ENCODE measurements at places on chromosomes 7 and 10.
A peak's percentile ranks its signal among the peaks of the same experiment; 100 is the strongest.

DNA sequence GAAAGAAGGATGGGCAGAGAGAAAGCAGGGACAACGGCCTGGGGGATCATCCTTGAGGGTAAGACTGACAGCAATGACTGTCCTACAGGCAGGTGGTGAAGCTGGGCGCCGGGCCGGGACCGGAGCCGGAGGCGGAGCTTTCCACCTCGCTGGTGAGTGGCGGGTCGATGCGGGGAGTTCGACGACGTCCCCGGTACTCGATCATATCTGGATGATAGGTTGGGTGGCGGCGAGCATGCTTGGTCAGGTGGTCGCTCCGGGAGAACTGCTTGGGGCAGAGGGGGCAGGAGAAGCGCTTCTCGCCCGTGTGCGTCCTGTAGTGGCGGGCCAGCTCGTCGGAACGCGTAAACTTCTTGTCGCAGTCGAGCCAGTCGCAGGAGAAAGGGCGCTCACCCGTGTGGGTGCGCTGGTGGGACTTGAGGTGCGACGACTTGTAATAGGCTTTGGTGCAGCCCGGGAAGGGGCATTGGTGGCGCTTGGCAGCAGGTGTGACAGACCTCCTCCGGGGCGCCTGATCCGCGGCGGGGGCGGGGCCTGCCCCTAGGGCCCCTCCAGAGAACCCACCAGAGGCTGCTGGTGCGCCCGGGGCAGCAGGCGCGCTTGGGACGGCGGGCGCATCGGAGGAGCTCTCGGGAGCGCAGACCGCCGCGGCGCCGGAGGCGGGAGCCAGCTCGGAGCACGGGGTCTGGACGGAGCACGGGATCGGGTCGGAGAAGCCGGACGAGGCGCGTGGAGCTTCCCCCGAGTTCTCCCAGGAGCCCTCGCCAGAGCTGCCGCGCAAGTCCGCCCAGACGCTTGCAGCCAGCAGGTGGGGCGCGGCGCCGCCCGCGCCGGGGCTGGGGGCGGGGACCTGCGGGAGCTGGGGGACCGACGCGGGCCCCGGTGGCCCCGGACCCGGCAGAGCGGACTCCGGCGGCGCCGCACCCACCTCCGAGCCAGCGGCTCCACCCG, 752 bp downstream of the KLF14 start:
- peak; percentile 59 for DNase-seq

- DNase-seq = no peak
These were observed 9.1 kb downstream of the AHR start for GRCh38 chr7:17307558-17307957.

DNA sequence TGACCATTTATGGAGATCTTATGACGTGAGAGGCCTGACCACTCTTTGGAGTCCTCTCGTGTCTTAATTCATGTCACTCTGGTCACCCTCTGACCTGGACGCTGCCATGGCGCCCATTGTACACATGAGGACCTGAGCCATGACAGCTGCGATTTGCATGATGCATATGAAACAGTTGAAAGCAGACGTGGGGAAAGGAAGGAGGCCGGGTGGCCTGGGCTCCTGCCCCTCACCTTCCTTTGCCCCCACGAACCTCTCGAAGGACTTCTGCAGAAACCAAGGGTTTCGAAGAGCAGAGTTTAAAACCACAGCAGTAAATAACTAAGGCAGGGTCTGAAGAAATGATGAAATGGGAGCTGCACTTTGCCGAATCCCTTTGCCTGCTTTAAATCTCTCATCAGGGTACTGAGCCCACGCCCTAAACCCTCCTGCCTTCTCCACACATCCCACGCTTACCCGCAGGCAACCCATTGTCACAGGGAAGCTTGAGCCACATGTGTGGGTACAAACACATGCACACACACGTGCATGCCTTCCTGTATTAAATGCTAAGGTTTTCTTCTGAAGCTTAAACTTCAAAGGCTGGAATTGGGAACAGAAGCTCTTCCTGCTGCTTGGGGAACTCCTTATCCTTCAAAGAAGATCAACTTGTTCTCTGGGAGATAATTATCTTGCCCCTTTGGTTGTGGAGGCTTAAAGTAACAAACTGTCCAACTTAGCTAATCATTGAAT, 11.7 kb upstream of the CALML3 start:
- no peak for DNase-seq

DNA sequence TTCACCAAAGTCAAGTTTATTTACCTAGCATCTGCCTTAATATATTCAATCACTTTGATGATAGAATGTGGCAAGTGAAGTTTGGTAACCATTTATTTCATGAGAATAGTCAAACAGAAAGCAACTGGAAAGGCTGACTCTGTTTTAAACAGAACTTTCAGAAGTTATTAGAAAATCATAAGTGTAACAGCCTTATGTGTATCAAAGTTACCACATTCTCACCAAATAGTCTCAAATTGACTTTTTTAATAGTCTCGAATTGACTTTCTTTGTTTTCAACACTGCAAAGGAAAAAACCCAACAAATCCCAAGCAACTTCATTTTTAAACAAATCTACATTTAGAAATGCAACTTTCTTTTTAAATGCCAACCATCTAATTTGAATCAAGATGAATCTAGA, 29.5 kb downstream of the NAMPT start:
- DNase-seq = no peak

DNA sequence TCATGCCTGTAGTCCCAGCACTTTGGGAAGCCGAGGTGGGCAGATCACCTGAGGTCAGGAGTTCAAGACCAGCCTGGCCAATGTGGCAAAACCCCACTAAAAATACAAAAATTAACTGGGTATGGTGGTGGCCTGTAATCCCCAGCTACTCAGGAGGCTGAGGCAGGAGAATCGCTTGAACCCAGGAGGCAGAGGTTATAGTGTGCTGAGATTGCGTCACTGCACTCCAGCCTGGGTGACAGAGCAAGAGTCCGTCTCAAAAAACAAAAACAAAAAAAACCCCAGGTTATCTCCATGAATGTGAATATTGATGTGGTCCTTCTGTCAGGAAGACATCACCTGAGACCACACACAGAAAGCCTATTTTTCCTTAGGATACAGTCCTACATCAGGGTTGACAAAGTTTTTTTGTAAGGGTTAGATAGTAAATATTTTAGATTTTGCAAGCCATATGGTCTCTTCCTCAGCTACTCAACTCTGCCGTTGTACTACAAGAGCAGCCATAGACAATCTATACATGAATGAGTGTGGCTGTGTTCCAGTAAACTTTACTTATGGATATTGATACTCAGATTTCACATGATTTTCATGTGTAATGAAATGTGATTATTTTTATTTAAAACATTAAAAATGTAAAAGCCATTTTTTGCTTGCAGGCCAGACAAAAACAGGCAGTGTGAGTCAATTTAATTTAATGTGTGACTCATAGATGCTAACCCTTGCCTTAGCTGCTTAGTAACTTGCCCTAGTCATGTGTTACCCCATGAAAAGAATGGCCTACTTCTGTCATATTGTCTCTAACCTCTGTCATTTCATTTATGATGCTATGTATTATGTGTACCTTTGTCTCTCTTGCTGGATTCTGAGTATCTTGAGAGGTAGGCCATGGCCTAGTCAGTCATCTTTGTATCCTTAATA, 78.1 kb downstream of the TPST1 start:
- no peak for DNase-seq

GRCh38 chr10:115762029-115762428, 511.0 kb downstream of the GFRA1 start:
- DNase-seq = no peak

DNA sequence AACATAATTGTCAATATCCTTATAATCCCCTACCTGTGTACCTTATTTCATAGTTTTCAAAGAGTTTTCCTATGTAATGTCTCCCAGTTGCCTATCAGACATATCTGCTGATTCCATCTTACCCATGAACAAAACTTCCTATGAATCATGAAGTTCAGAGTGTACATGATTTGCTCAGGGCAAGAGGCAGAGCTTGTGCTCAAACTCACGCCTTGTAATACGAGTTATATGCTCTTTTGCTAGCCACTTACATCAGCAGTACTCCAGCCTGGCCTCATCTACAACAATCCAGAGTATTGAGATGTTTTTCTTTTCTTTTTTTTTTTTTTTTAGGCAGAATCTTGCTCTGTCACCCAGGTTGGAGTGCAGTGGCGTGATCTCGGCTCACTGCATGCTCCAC, 11.8 kb downstream of the PKD2L1 start:
- DNase-seq = no peak

- no peak for DNase-seq
These were observed 382.0 kb upstream of the ADARB2 start for GRCh38 chr10:2119316-2119715.
